ENCODE measurements at places on chromosomes 1 and 21. TPM values are rescaled to one million over a fixed set of nuclear protein-coding genes. Genes with fewer than 3 reads are reported as not detected.

Gene GPR137B
- total RNA-seq: 5.0 TPM

Gene NTRK1
- total RNA-seq: 0.55 TPM

Gene COL6A2
- 4.8 TPM for total RNA-seq

Gene ARHGEF10L
- 0.24 TPM for total RNA-seq

Gene RSPH1
- not detected for total RNA-seq

Gene FAM177B
- total RNA-seq: not detected

Gene ZNF683
- 0.11 TPM for total RNA-seq

Gene RBM34
- 159 TPM for total RNA-seq

Gene ATP6V1G3
- total RNA-seq: not detected

Gene CD53
- 190 TPM for total RNA-seq

- no peak for DNase-seq
Observed at GRCh38 chr1:52867087-52867863, 24.7 kb downstream of the ZYG11A start.

GRCh38 chr1:26743426-26744059, 44.2 kb upstream of the PIGV start:
- DNase-seq: no peak

GRCh38 chr1:188397521-188397920, 1568.8 kb downstream of the PLA2G4A start:
- DNase-seq: no peak

GRCh38 chr1:244319283-244320132, 132.2 kb downstream of the ADSS2 start:
- DNase-seq: no peak

GRCh38 chr1:116853680-116854402, 55.9 kb upstream of the PTGFRN start:
- DNase-seq: no peak

- no peak for DNase-seq
Observed at GRCh38 chr1:37265156-37265555, 209.2 kb upstream of the ZC3H12A start.

- DNase-seq: no peak
Observed at GRCh38 chr1:81335876-81336275, 464.9 kb upstream of the ADGRL2 start.

DNA sequence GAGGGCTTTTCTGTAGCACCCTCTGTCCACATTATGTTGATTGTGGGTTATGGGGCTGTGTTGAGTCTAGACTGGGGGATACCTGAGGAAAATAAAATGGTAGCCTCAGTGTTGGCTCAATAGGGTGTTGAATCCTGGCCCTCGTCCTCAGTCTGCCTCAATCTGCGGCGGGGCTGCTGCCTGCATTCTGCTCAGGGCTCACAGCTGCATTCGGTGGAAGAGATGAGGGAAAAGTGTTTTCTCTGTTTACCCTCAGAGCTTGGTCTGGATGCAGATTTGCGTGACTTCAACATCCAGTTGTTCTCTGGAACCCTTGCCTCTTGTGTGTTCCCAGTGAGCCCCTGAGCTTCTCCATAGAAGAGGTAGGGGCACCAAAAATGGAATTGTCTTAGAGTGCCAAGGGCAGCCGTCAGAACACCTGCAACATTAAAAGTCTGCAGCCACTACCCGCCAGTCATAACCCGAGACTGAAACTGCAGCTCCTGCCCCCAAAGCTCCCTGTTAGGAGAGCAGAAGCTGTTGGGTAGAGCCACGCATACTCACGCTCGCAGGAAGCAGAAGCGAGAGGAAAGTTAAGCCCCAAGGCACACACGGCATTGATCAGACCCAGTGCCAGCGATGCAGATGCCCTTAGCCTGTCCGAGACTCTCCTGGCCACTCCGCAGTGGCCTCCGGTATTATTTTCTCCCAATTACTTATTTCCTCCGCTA, 215.3 kb upstream of the C1orf174 start:
- no peak for DNase-seq

DNA sequence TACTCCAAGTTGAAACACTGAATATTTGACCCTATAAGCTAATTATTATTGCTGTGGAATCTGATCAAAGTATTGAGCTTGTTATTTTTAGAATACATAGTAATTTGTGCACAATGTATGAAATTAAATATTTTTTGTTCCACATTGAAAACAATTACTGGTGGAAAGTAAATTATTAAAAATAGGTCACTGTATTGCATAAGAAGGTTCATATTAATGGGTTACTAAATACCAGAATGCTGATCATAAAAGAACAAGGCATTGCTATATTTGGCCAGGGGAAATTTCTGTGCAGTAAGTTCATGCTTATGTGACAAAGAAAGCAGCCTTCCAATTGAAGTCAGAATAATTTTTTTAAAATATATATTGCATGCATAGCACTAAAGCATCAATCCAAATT, 159.4 kb downstream of the TPR start:
- no peak for DNase-seq

DNA sequence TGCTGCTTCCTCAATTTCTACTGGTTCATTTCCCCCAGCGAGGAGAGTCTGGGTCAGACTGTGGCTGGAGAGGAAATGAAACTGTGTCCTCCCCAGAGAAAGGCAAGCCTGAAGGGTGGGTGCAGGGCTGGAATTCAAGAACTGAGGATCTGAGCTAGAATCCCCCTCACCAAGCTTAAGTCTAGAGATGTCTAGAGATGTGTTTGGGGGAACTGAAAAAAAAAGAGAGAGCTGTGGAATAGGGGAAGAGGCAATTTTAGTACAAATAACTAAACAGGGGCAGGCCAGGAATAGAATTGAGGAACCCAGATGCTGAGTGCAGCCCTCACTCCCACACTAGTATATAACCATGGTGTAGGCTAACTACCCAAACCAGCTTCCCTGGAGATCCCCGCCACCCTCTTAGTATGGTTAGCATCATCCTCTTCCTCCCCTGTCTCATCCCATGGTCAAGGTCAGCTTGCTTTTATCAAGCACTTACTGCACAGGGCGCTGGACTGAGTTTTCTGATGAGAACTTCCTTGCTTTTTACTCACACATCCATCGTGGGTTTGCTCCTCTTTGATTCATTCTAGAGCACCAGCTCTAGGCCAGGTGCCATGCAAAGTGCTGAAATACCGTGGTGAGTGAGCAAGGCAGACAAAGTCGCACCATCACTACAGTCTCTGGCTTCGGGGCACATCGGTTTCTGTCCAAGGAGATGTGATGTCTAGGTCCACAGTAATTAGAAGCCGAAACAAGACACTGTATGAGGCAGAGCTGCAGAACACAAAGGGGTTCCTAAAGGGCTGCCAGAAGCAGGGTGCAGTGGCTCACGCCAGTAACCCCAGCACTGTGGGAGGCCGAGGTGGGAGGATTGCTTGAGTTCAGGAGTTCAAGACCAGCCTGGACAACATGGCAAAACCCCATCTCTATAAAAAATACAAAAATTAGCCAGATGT, 112.9 kb upstream of the IPO9 start:
- DNase-seq: no peak

DNA sequence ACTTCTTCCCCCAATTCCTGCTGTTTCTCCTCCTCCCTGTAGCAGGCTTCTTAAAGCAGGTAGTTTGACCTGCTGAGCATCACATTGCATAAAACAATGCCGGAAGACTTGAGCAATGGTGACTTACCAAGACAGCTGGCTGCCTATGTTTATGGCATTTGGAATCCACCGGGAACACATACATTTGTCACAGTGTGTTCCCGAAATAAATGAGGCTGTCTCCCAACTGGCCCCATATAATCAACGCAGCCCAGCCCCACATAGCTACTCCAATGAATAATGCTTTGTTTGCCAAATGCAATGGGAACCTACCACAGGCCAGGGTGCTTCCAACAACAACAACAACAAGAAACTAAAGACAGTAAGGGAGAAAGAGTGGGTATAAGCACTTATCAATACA, 186.1 kb upstream of the MAP1LC3C start:
- no peak for DNase-seq

GRCh38 chr1:81582467-81582986, 218.2 kb upstream of the ADGRL2 start:
- DNase-seq: no peak

DNA sequence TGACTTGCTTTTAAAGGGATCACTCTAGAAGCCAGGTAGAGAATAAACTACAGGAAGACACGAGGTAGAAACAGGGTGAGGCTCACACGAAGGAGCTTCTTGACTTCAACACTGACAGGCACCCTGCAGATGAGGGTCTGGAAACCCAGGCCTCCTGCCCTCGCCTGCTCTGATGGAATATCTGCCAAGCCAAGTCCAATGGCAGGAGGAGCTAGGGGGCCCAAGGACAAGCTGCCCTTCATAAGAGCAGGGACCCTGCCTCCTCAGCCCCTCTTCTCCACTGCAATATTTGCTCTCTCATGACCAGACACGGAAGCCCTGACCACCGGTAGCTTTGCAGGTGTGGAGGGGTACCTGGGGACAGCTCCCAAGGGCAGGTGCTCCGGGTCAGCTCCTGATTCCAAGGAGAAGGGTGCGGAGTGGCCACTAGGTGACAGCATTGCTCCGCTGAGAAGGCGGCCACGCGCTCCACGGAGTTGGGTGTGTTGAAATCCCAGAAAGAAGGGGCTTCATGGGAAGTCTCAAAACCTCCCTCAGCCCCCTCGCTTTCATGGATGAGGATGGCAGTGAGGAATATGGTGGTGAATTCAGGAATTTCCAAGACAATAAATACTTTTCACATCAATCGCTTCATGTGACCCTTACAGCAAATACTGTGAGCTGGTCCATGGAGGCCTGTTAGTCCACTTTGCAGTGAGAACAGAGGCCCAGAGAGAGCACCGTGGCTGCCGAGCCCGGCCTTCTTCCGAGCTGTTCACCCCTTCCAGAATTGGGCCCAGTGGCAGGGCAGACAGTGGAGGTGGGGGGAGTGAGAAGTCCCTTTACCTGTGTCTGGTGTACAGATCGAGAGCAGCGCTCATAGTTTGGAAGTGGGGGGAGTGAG, 33.2 kb upstream of the PAX7 start:
- peak; percentile 57 for DNase-seq

GRCh38 chr1:225736437-225737098, 41.1 kb upstream of the SRP9 start:
- DNase-seq: no peak

- no peak for DNase-seq
Observed at GRCh38 chr1:212539737-212540430, 68.7 kb upstream of the ATF3 start.

DNA sequence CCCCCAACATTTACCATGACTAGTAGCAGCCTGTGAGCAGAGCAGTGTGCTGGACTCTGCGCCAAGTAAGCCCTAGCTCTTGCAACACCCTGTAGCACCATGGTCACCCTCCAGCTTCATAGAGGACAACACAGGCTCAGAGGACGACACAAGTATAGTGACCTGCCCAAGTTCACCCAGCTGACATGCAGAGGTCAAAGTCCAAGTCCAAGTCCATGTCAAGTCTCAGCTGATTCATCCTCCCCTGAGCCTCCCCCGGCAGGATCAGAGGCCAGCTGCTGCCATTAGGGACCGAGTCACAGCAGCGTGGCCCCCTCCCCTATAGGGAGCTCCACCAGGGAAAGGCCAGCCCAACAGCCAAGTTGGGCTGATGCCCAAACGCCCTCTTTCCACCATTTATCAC, 15.9 kb downstream of the SDC3 start:
- no peak for DNase-seq

DNA sequence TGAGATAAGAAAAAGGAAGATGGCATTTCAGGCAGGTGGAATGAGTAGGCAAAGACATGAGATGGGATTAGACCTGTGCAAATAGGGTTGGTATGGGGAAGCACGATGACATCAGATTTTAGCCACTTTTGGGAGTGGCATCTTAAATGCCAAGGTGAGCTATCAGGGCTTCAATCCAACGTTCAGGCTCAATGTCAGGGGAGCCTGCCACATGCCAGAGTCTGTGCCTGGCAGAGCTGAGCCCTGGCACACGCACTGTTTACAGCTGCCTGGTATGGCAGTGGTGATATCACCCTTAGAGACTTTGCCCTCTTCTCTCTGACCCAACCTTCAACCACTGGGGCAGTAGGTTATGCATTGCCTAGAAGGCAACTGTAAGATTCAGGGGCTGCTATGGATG, 1.1 kb upstream of the GUCA2B start:
- no peak for DNase-seq

DNA sequence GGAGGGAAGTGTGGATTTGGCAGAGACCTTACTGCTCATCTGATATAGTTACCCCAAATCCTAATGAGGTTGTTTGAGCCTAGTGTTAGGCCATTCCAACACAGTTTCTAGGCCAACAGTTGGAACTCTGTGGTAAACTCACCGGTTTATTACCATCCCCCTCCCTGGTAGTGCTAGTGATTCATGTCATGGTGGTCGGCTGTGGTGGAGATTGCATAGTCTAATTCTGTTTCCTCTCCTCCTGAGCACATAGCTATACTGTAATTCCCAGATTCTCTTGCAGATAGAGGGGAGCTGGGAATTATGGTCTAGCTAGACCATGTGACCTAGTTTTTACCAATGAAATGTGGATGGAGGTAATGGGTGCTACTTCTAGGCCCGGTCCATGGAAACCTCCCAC, 123.7 kb upstream of the KIF26B start:
- no peak for DNase-seq

DNA sequence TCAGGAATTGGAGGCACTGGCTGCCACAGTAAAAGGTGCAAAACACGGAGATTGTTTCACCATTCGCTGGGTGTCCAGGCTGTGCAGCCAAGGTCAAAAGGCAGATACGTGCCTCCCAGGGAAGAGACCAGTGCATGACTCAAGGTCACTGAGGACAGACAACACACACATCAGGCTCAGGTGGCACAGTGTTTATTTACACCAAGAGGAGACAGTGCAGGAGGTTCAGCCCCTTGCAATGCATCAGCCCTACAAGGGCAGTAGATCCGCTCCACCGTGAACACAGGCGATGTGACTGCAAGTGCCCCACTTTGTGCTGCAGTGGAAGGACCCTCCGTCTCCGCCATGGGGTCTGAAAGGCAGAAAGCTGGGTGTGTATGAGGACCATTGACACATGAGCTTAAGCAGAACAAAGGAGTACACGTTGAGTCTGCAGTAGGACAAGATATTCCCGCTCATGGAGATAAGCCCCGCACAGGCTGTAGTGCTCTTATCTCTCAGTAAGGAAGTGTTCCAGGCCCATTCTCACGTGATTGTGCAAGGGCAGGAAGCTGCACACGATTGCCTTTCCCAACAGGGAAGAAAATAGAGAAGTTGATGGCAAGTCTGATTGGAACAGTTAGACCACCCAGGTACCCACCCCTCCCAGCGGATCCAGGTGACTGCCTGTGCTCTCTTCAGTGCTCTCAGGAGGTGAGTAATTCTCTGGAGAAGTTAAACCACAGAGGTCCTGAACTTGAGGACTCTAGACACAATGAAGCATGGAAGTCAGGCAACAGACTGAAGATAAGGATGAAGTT, 37.5 kb upstream of the QSOX1 start:
- no peak for DNase-seq
